ENCODE measurements at places on chromosomes 5 and 9.
A peak's percentile ranks its signal among the peaks of the same experiment; 100 is the strongest.

GRCh38 chr9:113995963-113996362 lies 82.1 kb downstream of the AMBP start:
- no peak for DNase-seq

- DNase-seq, result no peak
Observed at GRCh38 chr5:760363-761058, 24.0 kb downstream of the ZDHHC11B start.

DNA sequence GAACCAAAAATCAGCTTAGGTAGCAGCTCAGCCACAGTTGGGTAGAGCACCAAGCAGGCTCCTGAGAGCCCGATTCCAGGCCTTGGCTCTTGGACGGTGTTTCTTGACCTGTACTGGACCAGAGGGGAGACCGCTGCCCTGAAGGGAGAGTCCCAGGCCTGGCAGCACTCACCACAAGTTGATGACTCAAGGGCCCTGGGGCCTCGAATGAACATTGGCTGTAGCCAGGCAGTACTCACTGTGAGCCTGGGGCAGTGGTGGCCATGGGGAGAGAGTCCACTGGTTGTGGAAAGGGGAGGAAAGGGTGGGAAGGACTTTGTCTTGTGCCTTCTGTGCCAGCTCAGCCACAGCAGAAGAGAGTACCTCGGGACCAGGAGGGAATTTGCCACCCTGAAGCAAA lies 166.1 kb downstream of the EDIL3 start:
- DNase-seq, result peak; percentile 4

GRCh38 chr9:33446240-33446945 lies 1.0 kb downstream of the AQP3 start:
- peak; percentile 45 for DNase-seq

GRCh38 chr9:13151489-13151888 lies 128.0 kb downstream of the MPDZ start:
- DNase-seq, result no peak

DNA sequence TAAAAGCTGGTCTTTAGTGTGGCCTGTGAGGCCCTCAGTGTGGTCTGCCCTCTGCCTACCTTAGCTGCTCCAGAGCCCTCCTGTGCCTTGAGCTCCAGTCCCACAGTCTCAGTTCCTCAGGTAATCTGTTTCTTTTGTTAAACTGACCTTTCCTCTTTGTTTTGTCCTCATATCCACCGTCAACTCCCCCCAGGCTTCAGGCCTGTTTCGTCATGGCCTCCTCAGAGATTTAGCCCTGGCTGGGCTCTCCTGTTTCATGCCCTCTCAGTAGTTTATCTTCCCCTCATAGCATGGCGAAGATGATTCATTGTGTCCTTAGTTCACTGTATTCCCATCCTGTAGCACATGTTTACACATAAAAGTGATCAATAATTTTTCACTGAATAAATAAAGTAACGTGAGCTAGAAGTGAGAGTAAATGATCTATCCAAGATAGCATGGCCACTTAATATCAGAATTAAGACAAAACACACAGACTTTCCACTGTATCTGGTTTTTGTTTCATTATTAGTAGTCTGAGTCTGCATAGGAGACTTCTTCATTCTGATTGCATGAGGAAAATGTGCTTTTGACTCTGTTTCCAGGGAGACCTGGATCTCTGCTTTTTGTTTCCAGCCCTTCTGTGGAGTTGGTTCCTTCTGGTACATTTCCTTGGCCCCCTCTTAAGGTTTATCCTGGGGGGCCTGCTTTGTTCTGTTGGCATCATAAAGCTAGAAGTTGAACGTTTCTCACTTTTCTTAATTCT lies 70.5 kb downstream of the SNX24 start:
- no peak for DNase-seq

- DNase-seq, result no peak
Observed at GRCh38 chr9:137812356-137813023, 65.1 kb upstream of the CACNA1B start.

- DNase-seq, result no peak
Observed at GRCh38 chr9:93828331-93829097, 126.6 kb downstream of the BARX1 start.
